G401 (cell line): ENCODE measurements at places on chromosomes 6 and 20.

- no peak for DNase-seq
Measured at GRCh38 chr6:130296854-130297253, 69.0 kb upstream of the TMEM200A start.

DNA sequence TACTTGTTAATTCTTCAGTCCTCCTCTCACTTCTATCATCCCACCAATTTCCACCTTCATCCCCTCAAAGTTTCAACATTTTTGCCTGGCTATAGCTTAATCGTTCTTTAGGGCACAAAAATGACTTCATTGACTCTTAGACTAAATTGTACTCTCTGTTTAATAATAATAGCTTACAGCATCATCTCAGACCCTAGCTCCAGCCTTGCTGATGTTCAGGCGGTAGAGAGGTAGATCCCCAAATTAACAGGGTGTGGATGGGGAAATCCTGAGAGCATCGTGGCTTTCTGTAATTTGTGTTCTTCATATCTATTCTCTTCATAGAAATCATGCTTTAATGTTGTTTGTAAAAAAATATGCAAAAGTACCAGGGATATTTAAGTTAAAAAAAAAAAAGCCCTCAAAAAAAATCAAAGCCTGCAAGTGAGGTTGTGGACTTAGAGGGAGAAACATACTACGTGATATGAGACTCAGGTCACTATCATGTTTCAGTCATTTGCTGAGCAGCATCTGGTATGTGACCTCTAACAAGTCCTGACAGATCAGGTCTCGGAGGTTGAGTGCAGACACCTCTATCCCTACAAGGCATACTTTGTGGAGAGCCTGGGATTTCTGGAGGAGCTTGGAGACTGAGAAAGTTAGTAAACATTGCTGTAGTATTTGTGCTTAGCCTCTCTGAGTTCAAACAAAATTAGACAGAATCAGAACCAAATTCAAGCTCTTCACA lies 1063.3 kb upstream of the CITED2 start:
- no peak for DNase-seq

- no peak for DNase-seq
Measured at GRCh38 chr20:12040261-12040660, 122.6 kb downstream of the BTBD3 start.

- no peak for DNase-seq
Measured at GRCh38 chr20:57523782-57524181, 1.2 kb downstream of the CTCFL start.

DNA sequence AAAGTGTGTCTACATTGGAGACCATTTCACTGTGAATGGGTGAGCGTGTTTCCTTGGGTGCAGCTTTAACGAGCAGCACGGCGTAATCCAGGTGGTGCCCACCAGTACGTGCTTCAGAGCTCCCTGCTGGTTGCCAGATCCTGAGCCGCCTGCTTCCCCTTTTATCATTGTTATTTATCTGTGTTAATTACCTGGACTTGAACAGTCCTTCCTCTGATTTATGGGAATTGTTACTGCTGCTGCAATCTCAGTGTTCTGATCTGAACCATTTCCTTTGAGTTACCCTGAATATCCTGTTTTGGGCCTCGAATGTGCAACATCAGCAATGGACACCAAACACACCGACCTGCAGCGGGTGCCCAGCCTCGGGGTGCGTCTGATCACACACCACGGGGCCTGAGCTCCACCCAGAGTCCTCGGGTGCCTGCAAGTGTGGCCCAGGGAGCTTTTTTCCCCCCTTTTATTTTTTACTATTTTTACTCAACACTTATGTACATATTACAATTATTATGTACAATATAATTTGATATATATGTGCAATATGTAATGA lies 81.3 kb downstream of the RPP40 start:
- no peak for DNase-seq

- no peak for DNase-seq
Measured at GRCh38 chr6:108702106-108702851, 141.6 kb downstream of the FOXO3 start.

- no peak for DNase-seq
Measured at GRCh38 chr6:1348675-1349074, 36.8 kb downstream of the FOXQ1 start.
